ENCODE measurements at places on chromosomes 7 and 10.
A peak's percentile ranks its signal among the peaks of the same experiment; 100 is the strongest.

GRCh38 chr10:26156019-26156418 is 60.6 kb upstream of the GAD2 start:
- DNase-seq = no peak

GRCh38 chr7:89028319-89028718 is 232.8 kb upstream of the TEX47 start:
- DNase-seq = no peak

DNA sequence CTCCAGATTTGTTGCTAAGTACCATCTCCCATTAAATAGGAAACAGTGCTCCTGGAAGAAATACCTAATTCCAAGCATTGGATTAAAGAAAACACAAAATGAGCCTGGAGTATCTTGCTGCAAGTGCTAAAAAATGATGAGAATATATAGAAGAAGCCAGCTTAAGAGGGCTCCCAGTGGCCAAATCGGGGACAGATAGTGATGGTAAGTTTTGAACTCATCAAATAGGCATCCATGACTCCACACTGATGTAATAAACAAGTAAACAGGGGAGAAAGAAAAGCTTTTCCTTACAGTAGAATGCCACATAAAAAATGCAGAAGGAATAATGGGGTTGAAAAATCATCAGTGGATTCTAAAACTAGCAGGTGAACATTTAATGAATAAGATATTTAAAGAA is 72.4 kb downstream of the CTTNBP2 start:
- DNase-seq = no peak

- DNase-seq = no peak
Observed at GRCh38 chr7:159119851-159120539, 24.7 kb downstream of the VIPR2 start.

DNA sequence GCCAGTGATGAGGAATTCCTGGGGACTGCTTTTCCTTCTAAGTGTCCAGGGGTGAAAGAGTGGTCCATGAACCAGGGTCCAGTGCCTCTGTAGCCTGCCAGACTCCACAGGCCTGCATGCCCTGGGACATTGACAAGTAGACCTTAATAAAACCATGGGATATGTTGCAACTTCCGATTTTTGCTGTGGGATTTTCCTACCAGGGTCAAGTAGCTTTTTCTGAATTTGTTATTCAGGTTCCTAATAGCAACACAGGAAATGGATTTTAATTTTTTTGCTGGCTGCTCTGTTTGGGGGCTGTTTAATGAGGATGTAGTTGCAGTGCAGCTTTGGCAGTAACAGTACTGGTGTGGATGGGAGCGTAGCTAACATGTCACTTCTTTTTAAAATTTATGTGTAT is 42.1 kb downstream of the WBP1L start:
- DNase-seq = no peak

DNA sequence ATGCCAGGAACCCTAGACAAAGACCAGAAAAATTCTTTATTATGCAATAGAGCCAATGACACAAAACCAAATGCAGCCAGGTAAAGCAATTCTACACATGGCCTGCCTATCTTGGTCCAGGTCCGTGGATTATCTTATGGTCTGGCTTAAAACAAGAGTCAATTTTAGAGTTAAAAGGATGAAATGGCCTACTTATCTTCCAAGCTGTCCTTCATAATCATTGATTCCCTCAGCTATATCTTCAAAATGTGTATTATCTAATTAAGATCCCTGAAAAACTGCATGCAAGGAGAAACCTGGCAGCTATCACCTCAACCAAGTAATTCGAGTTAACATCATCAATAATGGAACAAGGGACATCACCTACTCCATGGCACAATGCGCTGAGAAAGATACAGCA is 479.4 kb upstream of the NRP1 start:
- no peak for DNase-seq

GRCh38 chr10:9786101-9786500 is 1231.6 kb upstream of the CELF2 start:
- DNase-seq = no peak

- DNase-seq = no peak
Observed at GRCh38 chr7:188727-189500, 3.5 kb upstream of the FAM20C start.

DNA sequence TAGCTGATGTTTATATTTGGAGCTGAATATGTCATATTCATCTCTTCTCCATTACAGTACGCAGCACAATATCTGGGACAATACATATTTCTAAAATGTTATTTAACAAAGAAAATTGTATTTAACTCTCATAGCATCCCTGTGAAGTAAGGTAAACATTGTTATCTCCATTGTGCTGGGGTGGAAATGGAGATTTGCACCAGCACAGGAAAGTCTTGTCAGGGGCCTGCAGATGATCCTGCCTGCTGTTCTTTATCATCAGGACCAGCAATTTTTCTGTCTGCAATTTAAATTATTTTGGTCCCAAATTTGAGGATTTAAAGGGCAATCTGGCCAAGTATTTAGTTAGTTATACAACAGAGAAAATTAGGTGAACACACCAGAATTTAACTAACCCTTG is 144.4 kb downstream of the CPED1 start:
- no peak for DNase-seq

- DNase-seq = peak; percentile 55
Observed at GRCh38 chr10:89337484-89337883, 9.7 kb downstream of the IFIT3 start.

DNA sequence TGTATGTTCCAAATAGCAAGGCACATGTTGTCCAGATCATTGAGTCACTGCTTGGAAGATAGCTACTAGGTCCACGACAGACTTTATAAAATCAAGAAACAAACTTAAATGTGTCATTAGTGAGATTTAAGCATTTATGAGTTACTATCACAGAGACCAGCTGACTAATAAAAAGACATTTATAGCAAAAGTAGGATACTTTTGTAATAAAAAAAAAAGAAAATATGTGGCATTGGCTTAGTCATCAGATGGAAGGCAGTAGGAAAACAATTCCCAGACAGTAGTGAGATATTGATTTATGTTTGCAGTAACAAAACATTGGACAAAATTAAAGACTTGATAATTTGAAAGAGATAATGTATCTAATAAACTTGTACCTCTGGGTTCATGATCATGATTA is 881.0 kb upstream of the LRRN3 start:
- no peak for DNase-seq

DNA sequence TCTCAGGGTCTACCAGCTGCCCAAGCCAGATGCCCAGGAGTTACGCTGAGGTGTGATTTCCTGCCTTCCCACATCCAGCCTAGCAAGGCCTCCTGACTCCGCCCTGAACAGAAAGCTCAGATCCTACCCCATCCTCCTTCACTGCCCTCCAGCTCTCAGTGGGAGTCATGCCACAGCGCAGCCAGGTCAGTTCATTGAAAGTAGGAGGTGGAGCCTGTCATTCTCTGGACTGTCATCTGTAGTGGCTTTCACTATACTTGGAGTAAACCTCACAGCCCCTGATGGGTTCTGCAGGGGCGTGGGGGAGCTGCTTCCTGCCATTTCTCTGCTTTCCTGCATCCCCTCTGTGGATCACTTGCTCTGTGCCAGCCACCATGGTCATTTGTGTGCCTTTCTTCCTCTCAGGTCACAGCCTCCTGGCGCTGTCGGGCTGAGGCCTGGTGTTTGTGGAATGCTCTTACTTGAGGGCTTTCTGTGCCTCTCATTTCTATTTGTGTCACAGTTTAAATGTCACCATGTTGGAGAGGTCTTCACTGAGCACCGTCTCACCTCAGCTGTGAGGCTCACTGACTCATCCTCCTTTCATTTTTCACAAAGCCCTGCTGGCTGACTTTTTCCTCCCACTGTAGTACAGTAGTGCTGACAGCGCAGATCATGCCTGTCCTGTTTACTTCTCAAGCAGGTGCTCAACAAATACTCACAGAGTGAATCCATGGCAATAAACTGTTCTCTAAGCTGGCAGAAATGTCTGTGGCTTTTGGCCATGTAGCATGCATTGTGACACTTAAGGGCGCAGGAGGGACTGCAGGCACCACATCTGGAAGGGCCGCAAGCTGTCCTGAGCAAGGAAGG is 61.0 kb upstream of the TMEM248 start:
- no peak for DNase-seq
